Stimulated activated CD4-positive, alpha-beta T cell treated with anti-CD3 and anti-CD28 coated beads, Interleukin-1b, Interleukin-23, amount 100 ng/mL, for 1 hour (primary cell): ENCODE measurements at places on chromosomes 6 and 20.

DNA sequence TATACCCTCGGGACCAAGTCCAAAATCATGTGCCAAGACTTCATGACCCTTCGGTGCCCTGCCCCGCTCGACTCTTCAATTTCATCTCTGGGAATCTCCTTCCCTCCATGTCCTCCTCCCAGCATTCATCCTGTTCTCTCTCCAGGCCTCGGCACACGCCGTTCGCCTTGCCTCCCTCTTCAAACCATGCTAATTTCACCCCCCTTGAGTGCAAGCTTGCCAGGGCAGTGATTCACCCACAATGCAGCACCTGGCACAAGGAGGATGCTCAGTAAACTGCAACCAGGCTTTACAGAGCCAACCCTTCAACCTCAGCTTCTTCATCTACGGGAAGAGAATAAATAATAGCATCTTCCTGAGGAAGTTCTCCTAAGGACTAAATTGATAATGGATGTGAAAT is 4.1 kb downstream of the KCNS1 start:
- DNase-seq: no peak

GRCh38 chr6:109105681-109106080 is 10.4 kb downstream of the CEP57L1 start:
- no peak for DNase-seq

DNA sequence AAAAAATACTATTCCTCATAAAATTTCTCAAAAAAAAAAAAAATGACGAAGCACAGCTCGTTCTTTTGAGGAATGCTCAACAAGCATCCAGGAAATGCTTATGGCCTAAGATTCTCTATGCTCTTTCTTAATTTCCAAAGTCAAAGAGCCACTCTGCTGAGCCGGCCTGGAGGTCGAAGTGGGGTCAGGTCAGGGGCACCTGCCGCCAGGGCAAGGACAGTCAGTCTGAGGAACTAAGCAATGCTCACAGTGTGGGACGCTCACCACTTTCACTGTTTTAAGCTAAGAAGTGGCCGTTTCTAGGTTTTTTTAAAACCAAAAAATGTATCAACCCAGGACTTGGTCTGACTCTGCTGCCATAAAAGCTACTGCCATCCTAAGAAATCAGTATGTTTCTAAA is 17.3 kb downstream of the YTHDF1 start:
- DNase-seq: no peak

GRCh38 chr6:122352981-122353664 is 46.3 kb upstream of the HSF2 start:
- DNase-seq: no peak

DNA sequence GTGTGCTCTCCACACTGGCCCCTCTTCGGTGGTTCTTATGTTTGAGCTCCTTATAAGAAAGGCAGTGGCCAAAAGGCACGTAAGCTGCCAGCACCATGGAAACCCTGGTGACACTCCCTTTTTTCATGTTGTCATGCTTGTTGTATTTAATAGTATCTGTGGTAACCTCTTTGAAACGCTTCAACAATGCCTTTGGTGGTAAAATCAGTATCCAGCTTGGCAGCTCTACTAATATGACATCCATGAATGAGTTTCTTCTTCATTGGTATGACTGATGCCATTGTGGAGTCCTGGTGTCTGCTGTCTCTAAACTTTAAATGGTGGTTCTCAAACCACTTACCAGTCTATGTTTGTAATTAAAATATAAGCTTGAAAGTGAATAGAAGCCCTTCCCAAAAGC is 10.7 kb upstream of the MYLK2 start:
- DNase-seq: no peak

GRCh38 chr20:37377346-37378081 is 31.6 kb downstream of the SRC start:
- no peak for DNase-seq

DNA sequence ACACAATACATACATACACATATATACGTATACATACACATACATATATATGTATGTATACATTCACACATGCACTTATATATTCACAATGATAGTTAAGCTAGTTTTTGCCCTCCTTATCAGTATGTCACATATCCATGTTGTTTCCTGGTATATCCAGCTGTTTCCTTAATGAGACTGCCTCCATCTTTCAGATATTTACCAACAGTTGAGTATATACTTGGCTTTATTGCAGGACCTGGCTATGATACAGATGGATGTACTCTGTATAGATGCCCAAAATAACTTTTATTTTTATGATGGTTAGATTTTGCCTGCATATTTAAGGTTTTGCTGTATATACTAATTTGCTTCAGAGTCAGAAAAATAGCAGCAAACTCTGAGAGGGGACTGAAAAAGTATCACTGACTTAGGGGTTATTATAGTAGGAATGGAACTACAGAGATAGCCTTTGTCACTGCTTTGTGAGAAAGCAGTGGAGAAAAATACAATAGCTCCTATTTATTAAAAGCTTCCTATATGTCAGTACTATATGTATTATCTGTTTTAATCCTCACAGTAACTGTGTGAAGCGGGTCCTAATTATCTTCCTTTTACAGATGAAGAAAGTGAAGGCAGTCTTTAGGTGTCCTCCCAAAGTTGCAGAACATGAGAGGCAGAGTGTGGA is 35.5 kb downstream of the CARMIL1 start:
- no peak for DNase-seq

DNA sequence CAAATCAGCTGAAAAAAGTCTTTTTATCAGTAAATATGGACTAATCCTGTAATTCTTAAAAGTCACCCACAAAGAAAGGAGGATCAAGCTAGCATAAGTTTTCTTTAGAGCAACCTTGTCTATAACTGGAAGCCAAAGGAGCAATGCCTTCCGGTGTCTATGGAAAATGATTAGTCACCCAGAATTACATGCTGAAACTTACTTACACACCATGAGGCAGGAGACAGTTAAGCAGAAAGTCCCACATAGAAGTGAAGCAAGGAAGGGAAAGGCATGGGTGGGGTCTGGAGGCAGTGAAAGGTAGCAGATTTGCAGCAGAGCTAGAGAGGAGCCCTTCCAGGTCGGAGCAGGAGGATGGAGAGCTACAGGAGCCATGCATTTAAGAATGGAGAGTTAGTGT is 153.7 kb upstream of the RIPOR2 start:
- DNase-seq: no peak

DNA sequence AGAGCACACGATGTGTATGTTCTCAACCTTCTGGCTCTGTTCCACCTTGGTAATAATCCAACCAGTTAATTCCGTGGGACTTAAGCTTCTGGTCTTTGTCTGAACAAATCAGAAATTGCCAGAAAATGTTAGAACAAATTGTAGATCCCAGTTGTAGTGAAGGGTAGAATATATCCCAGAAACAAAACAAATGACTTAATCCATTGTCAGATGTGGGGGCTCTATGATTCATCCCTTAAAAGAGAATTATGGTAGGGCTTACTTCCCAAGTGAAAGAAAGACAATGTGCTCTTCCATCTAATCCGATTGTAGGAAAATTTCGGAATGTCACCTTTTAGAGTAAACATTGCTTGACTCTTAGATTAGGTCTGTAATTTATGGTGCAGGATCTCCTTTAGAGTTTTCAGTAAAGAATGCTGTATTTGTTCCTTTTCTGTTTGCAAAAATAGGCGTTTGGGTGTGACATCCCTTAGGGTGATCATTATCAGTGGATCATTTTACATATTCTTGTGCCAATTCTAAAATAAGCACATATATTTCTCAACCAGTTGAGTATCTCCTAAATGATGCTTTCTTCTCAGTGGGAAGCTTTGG is 234.5 kb upstream of the ZNF217 start:
- no peak for DNase-seq

- no peak for DNase-seq
Observed at GRCh38 chr6:155201461-155202226, 62.2 kb upstream of the CLDN20 start.

- no peak for DNase-seq
Observed at GRCh38 chr6:79710127-79710526, 79.0 kb downstream of the SH3BGRL2 start.

DNA sequence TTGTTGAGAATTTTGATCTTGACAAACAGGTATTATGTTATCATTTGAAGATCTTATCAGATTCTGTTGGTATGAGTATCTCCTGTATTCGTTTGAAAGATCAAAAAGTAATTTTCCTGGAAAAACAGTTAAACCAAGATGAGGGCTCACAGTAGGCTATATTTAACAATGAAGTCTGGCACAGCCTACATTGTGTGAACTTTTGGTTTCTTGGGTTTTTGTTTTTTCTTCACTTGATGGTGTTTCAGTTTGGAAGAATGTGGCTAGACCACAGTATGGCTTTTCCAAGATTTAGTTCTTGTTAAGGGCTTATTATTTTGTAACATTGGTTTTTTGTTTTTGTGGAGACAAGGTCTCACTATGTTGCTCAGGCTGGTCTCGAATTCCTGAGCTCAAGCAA is 306.4 kb downstream of the CDKAL1 start:
- DNase-seq: no peak

GRCh38 chr6:69265090-69265489 is 531.7 kb downstream of the LMBRD1 start:
- no peak for DNase-seq

DNA sequence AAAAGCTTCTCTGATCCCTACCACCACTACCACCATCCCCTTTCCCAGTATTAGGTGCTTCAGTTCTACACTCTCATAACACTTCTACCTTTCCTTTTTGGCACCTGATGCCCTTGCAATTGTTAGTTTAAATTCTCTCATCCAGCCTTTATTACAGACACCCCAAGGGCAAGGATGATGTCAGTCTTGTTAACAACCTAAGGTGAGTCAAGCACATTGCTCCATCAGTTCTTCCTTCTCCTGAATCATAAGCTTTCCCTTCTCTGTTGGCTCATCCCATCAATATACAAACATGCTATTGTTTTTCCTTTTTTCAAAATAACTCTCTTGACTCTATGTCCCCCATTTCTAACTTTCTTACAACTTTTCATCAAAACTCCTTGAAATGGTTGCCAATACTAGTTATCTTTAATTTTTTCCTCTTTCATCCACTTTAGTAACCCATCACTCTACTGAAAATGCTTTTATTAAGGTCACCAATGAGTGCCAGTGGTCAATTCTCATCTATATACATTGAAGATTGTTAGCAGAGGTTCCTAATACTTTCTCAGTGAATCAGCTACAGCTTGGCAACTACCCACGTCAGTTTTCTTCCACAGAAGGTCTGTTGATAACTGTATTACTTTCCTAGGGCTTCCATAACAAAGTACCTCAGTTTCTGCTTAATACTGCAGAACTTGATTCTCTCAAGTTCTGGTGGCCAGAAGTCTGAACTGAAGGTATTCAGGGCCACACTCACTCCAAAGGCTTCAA is 97.1 kb upstream of the FLRT3 start:
- no peak for DNase-seq

DNA sequence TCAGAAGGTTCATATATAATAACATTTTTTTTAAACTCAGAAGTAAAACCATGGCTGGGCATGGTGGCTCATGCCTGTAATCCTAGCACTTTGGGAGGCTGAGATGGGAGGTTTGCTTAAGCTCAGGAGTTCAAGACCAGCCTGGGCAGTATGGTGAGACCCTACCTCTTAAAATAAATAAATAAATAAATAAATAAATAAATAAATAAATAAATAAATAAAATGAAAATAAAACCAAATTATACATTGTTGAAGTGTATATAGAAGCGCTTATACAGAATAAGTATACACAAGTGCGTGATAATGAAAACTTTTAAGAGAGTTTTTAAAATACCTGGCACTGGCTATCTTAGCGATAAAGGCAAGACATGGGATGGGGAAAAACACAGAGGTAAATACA is 71.6 kb downstream of the OR2B2 start:
- no peak for DNase-seq

- no peak for DNase-seq
Observed at GRCh38 chr20:52270696-52271095, 79.1 kb upstream of the ZFP64 start.

- no peak for DNase-seq
Observed at GRCh38 chr6:44771647-44772415, 384.3 kb downstream of the CDC5L start.

DNA sequence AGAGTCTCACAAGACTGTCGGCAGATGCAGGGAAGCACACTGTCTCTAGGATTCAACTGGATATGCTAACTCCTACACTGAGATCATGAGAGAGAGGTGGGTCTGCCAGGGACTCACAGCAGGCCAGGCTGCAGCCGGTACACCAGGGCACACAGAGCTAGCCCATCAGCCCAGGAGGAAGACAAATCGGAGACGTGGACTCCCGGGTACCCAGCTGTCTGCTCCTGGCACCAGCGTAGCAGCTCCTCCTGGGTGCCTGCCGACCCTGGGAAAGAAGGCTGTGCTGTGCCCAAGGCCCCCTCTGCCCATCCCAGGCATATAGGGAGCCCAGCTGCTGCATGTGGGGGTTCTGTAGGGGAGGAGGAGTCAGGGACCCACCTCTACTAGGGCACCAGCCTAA is 7.0 kb downstream of the MICAL1 start:
- no peak for DNase-seq

DNA sequence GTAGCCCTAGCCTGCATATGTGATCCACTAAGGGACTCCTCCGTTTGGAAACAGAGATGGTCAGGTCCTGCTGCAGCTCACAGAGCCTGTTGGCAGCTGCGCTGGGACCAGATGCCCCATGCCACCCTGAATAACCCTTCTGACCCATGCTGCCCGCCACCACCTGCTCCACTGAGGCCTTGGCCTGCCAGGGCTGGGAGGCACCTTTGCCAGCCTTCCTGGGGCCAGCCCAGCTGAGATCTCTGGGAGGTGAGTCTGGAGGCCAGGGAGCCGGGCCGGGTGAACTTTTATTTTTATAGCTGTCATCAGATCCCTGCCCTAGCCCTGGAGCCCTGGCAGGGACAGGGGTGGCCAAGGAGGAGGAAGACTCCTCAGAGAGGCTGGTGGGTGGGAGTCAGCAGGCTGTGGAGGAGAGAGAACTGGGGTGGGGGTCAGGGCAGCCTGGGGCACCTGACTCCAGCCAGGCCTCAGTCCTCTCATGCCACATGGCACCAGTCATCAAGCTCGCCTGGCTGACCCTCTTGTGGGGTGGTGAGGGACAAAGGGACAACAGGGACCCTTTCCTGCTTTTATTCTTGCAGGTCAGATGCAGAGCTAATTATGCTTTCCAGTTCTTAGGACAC is 10.0 kb downstream of the CEBPB start:
- no peak for DNase-seq

GRCh38 chr6:35566794-35567193 is 54.1 kb upstream of the TULP1 start:
- no peak for DNase-seq

DNA sequence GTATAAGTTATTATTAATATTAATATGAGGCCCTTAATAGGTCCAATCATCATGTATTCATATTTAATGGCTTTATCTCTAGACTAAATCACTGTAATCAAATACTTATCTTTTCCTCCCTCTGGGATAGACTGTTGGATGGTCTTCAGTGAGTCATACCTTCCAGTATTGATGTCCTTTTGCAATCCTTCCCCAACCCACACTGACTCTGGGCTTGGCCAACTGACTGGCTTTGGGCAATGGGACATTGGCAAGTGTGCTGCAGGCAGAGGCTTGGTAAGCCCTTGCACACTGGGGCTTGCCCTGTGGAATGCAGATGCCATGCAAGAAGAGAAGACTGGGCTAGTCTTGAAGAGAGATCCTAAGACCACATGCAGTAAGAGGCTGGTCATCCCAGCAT is 136.6 kb downstream of the CCDC170 start:
- DNase-seq: no peak

GRCh38 chr20:49288250-49288751 is 10.4 kb upstream of the ZNFX1 start:
- no peak for DNase-seq

GRCh38 chr6:119355157-119355556 is 5.6 kb upstream of the MAN1A1 start:
- no peak for DNase-seq

- no peak for DNase-seq
Observed at GRCh38 chr6:18439581-18439980, 52.4 kb downstream of the RNF144B start.
